Activated CD4-positive, alpha-beta memory T cell treated with anti-CD3 and anti-CD28 coated beads for 36 hours (primary cell): ENCODE measurements at places on chromosomes 3 and 15.

- H3K27me3 ChIP-seq = no peaks in the 10 kb centered on the region
- no peaks in the 10 kb centered on the region for H3K36me3 ChIP-seq
- DNase-seq = no peak
- H3K4me1 ChIP-seq = no peaks in the 10 kb centered on the region
- H3K27ac ChIP-seq = no peak overlapping the region
Measured at GRCh38 chr3:95172164-95172943, 1109.5 kb downstream of the NSUN3 start.

DNA sequence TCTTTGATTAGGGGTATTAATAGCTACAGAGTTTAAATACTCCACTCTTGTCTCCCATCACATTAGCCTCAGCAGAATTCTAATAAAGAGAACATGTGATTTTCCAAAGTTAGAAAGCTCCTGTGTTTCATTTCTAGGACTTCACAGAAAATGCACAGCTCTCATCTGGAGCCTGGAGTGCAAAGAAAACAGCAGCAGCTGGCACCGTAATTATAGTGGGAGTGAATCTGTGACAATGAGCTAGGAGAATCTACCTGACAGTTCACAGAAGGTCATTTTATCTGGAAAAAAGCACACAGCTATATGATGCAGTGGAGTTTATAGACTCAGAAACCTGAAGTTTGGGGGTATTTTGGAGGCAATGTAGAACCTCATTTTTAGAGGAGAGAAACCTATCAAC lies 5.4 kb upstream of the TRIM59 start:
- H3K27me3 ChIP-seq = no peaks in the 10 kb centered on the region
- H3K36me3 ChIP-seq = peaks cover 2% of the 10 kb centered on the region
- DNase-seq = no peak
- H3K4me3 ChIP-seq = no peak overlapping the region

DNA sequence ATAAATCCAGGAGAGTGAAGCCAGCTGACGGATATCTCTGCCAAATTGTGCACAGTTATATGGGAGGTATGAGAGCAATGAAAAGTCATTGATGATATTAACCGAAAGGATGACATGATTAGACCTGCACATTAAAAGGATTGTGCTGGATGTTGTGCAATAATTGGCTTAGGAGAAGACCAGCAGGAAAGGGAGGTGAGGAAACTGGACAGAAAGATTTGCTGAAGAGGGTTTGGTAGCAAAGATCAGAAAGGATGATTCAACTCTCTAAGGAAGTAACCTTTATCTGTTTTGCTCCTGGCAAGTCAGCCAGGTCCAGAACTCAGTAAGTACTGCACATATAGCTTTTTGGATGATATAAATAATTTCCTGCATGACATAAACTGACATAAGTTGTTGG lies 704.7 kb downstream of the GRM7 start:
- no peak overlapping the region for H3K4me3 ChIP-seq
- DNase-seq = no peak
- H3K27me3 ChIP-seq = peaks cover 1% of the 10 kb centered on the region
- H3K27ac ChIP-seq = no peak overlapping the region
- no peaks in the 10 kb centered on the region for H3K36me3 ChIP-seq

- no peaks in the 10 kb centered on the region for H3K27me3 ChIP-seq
- H3K36me3 ChIP-seq = no peaks in the 10 kb centered on the region
- H3K4me1 ChIP-seq = no peaks in the 10 kb centered on the region
- DNase-seq = no peak
- no peak overlapping the region for H3K4me3 ChIP-seq
- no peak overlapping the region for H3K27ac ChIP-seq
Measured at GRCh38 chr15:35308802-35309201, 223.7 kb upstream of the NANOGP8 start.

GRCh38 chr3:82875401-82875800 lies 1114.0 kb upstream of the GBE1 start:
- no peaks in the 10 kb centered on the region for H3K27me3 ChIP-seq
- no peak overlapping the region for H3K27ac ChIP-seq
- DNase-seq = no peak
- H3K36me3 ChIP-seq = no peaks in the 10 kb centered on the region
- H3K4me3 ChIP-seq = no peak overlapping the region

GRCh38 chr3:78634316-78634715 lies 1133.5 kb downstream of the ROBO1 start:
- no peak overlapping the region for H3K27ac ChIP-seq
- H3K4me1 ChIP-seq = no peaks in the 10 kb centered on the region
- no peak overlapping the region for H3K4me3 ChIP-seq
- no peak for DNase-seq

DNA sequence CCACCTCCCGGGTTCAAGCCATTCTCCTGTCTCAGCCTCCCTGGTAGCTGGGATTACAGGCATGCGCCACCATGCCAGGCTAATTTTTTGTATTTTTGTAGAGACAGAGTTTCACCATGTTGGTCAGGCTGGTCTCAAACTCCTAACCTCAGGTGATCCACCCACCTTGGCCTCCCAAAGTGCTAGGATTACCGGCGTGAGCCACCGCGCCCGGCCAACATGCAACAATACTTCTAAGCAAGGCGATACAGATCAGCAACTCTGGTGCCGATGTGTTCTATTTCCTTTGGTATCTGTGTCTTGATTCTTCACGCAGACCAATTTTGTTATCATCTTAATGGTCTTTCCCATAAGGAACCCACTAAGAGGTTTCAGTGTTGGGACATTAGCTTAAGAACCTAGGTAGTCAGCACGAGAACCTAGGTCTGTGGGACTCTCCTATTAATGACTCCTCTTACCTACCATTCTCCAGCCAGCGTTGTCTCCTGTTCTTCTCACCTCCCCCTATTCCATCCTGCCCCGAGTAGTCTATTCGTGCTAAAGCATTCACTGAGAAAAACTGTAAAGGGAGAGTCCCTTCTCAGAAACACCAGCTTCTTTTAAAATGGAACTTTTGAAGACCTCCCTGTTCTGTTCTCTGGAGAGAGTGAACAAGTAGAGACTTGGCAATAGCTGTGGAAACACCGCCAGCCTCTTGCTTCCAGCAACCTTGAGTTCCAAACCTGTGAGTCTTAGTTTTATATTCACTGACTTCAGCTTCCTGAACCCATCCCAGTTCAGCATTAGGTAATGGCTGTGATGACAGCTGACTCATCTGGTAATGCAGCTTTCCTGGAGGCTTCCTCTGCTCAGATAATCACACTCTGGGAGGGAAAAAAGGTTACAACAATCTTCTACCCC lies 61.2 kb downstream of the TSC22D2 start:
- H3K4me1 ChIP-seq = no peaks in the 10 kb centered on the region
- no peak overlapping the region for H3K4me3 ChIP-seq
- no peak overlapping the region for H3K27ac ChIP-seq
- no peaks in the 10 kb centered on the region for H3K27me3 ChIP-seq
- DNase-seq = no peak
- H3K36me3 ChIP-seq = no peaks in the 10 kb centered on the region
